Bronchial smooth muscle cell (primary cell): ENCODE measurements at places on chromosomes 5 and 9. TPM values are rescaled to one million over a fixed set of nuclear protein-coding genes. Genes with fewer than 3 reads are reported as not detected.

The SLC23A1 gene
- total RNA-seq, result not detected in 2 replicates

The UAP1L1 gene
- total RNA-seq, result 16.2 and 18.1 TPM in 2 replicates

The MEGF10 gene
- not detected in 2 replicates for total RNA-seq

The RAI14 gene
- total RNA-seq, result 56.6 and 78.7 TPM in 2 replicates

The ST8SIA4 gene
- 0.09 and 0.47 TPM in 2 replicates for total RNA-seq

The NUTM2F gene
- total RNA-seq, result not detected in 2 replicates

The CAMK4 gene
- total RNA-seq, result 3.5 and 8.2 TPM in 2 replicates

The SH3RF2 gene
- total RNA-seq, result 0.09 and 0.79 TPM in 2 replicates

The TMEM252 gene
- not detected in 2 replicates for total RNA-seq

The PCSK5 gene
- 4.7 and 7.1 TPM in 2 replicates for total RNA-seq

The GDA gene
- not detected in 2 replicates for total RNA-seq

The GLDC gene
- total RNA-seq, result 0.09 and 0.16 TPM in 2 replicates

The ZNF879 gene
- 4.1 and 4.2 TPM in 2 replicates for total RNA-seq

The REXO4 gene
- 14.7 and 20.8 TPM in 2 replicates for total RNA-seq

The REEP2 gene
- total RNA-seq, result 9.8 and 16.4 TPM in 2 replicates

The ORM2 gene
- total RNA-seq, result not detected in 2 replicates
